ENCODE measurements at places on chromosomes 4 and X.
A peak's percentile ranks its signal among the peaks of the same experiment; 100 is the strongest.

GRCh38 chr4:110492522-110492921, 16.6 kb downstream of the ENPEP start:
- no peak for DNase-seq

DNA sequence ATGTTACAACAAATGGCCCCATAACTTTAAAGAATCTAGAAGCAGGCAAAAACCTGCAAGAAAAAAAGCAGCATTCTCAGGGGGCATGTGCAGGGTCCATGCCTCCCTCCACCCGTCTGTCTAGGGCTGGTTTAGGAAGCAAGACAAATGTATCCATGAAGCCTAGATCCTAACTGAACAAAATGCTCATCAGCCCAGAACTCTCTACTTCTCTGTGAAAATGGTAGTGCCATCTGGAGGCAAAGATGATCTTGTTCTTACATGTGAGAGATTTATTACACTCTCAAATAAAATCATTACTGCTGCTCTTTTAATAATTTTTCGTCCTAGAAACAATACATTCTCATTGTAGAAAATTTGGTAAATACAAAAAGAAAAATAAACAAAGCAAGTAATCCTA, 26.7 kb downstream of the NR3C2 start:
- DNase-seq: no peak

DNA sequence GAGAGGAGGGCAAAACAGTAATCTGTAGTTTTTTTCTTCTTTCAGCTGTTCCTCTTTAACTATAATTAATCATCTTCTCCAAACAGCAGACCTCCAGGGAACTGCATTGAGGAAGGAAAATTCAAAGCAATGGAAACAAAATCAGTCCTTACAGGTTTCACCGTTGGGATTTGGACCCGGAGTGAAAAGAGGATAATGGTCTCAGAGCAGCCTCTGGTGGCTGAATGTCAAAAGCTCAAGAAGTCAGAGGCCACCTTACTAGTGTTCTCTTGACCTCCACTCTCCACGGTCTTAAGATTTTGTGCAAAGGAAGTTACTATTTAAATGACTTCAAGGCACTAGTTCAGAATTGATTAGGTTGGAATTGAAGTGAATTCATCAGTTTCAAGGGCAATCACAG, 16.0 kb upstream of the MID1 start:
- no peak for DNase-seq

GRCh38 chr4:115090483-115091075, 22.8 kb downstream of the NDST4 start:
- DNase-seq: peak; percentile 72

- no peak for DNase-seq
Measured at GRCh38 chrX:46620505-46620904, 46.9 kb downstream of the CHST7 start.

- no peak for DNase-seq
Measured at GRCh38 chr4:52001616-52002015, 18.5 kb downstream of the LRRC66 start.

- no peak for DNase-seq
Measured at GRCh38 chr4:152360045-152360410, 175.9 kb downstream of the FBXW7 start.

DNA sequence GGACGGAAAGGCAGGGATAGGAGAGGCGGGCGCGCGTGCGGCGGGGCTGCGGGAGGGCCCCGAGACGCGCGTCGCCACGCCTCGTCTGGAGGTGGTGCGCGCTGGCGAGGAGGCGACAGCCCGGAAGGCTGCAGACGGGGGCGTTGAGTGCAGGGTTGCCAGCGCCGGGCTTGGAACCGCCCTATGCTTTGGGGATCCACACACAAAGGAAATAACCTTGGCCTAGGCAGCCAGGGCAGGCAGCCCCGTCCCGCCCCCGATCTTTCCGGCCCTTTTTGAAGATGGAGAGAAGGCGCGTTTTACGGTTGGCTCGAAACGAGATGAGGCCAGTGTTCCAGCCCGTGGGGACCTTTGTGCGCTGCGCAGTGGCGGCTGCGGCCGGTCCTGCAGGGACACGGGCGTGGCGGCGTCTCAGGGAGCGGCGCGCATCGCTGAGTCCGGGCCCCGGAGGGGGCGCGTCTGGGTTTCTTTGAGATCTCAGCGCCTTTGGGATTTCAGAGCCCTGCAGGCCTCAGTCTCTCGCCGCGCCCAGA, 50.8 kb upstream of the TRIM2 start:
- peak; percentile 87 for DNase-seq

DNA sequence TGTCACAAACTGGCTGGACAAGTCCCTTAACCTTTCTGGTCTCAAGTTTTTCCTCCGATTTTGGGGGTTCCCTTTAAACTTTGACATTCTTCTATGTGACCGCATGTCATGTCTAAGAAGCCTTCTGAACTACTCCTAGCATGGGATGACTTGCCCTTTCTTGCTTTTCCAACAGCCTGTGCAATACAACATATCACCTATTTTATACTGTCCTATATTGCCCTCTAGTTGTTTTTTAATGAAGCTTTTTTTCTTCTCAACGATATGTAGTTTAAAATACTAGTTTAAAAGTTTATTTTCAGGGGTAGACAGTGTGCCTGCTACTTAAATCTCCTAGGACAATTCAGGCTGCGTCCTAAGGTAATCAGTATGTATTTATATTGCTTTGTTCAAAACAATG, 1.0 kb upstream of the IGBP1 start:
- DNase-seq: no peak

DNA sequence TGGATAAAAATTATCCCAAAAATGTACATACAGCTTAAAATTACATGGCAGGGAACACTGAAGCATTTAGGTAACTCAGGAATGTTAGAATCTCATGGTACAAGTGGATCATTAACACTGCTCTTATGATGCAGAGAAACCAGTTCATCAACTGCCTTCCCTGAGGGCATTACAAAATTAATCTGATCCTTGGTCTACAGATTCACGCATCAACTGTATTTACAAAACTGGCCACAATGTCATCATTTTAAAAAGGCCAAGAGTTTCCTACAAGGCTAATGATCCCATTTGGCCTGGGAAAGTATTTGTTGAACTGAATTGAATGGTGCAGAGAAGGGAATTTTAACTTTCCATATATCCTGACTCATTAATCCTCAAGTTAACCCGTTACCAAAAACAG, 84.6 kb downstream of the TSPAN5 start:
- DNase-seq: no peak

DNA sequence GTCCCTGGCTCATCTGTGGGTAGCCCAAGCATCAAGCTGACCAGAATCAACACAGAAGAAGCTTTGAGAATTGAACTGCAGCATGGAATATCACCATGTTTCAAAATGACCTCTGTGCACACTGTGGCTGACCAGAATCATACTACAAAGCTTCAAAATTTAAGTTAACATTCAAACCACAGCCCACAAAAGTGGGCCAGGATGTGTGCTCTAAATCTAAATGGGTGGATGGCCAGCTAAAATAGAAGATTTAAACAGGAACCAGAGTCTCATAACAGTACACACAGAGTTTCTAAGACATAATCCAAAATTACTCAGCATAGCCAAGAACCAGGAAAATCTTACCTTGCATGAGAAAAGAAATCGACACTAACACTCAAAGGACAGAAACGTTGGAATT, 46.1 kb downstream of the KLF3 start:
- no peak for DNase-seq

DNA sequence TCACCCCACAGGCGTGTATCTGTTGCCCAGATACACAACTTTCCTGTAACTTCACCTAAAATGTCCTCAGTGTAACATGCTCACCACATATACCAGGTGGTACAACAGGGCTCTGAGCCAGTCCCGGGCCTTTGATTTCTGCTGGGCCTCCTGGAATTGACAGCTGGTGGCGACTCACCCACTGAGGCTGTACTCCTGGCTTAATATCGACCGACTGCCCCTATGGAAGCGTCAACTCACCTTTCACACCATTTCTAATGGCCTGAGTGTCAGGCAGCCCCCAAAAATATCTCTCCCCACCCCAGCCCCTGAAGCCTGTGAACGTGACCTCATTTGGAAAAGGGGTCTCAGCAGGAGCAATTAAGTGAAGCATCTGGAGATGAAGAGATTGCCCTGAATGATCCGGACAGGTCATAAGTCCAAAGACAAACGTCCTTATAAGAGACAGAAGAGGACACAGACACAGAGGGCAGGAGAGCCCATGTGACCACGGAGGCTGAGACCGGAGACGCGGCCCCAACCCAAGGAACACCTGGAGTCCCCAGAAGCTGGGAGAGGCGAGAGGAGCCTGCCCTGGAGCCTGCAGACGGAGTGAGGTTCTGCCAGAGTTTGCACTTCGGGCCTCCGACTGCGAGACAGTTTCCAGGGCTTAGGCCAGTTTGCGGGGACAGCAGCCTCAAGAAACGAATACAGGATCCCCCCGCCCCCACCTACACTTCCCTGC, 12.6 kb upstream of the MXD4 start:
- DNase-seq: no peak

- DNase-seq: no peak
Measured at GRCh38 chrX:96978906-96979305, 95.2 kb downstream of the RPA4 start.

DNA sequence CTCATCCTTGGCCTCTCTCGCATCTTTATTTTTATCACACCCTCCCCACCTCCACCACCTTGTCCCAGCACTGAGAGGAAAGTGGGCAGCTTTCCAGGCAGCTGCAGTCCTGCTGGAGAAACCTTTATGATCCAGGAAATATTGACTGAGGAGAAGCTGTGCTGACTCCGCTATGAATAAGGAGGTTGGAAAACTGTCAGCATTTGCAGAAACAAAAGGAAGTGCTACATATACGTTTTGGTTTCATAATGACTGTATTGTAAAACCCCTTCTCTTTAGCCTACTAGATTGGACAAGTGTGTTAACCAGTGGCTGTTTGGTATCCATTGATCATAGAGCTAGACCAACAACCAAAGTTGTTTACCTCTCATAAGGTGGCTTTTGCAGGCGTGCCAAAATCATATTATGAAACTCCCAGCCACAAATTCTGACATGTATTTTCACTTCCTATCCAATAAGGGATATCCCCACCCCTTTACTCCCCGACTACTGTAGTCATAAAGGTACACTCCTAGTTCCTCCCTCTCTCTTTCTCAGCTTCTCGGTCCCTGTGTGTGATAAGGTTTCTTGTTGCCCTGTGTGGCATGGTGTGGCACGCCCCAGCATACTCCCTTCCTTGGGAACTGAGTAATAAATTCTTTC, 88.4 kb downstream of the GPR143 start:
- DNase-seq: no peak

DNA sequence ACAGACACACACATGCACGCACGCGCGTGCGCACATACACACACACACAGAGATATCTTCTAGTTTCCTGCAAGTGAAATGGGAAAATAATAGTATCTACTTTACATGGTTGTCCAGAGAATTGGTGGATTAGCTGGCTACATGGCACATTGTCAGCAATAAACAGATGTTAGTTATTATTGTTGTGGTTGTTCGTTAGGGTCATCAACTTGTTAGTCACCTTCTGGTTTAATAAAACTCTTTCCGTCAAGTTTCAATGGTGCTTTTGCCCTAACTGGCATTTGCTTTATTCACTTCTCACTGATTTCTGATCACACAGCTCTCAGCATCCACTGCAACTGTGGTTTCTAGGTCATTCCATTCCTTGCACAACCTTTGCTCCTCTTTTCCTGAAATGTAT, 25.4 kb upstream of the RASL11B start:
- DNase-seq: no peak

- DNase-seq: no peak
Measured at GRCh38 chr4:108916638-108917037, 153.8 kb upstream of the ETNPPL start.

DNA sequence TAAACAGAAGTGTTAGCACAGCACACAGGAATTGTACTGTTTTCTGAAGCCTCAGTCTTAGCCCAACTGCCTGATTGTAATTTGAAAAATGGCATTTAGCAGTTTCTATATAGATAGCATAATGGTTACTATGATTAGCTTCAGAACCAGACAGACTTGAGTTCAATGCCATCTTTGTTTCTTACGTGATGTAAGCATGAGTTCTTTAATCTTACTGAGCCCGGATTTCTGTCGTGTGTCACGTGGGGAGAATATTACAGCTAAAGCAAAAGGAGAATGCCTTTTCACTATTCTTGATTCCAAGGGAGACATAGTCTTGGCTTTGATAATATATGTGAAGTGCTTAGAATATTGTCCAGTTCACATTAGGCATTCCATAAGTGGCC, 407.3 kb downstream of the STIM2 start:
- no peak for DNase-seq

DNA sequence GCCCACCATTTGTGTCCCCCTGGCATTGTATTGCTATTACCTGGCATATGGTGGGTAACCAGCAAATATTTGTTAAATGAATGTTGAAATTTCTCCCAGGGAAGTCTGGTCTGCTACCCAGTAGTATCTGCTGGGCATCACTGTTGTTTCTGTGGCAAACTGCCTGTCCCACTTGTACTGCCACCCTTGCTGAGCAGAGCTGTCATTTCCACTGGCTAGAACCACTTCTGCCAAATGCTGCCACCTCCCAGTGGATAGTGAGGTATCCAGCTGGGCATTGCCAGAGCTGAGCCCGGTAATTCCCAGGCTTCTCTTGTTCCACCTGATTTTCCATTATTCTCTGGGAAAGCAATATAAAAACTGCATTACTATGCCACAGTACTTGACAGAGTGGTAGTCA, 186.7 kb upstream of the NOCT start:
- no peak for DNase-seq

DNA sequence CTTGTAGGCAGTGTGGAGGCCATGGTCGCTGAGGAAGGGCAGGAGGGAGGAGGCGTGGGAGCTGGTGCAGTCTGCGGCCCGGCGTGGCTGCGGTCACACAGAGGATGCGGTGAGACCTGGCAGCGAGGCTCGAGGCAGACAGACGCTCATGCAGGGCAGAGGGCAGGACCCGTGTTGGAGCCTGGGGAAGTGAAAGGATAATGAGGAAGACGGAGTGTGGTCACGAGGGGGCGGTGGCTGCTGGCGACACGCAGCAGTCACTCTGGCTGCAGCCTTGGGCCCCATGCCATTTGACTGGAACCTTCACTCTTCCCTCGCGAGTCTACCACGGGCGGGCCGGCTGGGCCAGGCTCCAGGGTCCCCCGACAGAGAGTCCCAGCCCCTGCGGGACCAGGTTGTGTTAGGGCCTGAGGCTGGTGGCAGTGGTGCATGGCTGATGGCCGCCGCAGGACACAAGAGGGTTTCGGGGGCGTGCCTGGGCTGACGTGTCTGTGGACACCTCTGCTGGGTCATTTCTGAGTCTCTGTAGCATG, 68.8 kb upstream of the HGFAC start:
- no peak for DNase-seq

GRCh38 chr4:67152976-67153375, 392.3 kb downstream of the CENPC start:
- DNase-seq: peak; percentile 25

- no peak for DNase-seq
Measured at GRCh38 chr4:39062094-39062769, at the start of gene KLHL5. TSS of gene KLHL5 (plus strand) at chr4:39062232. CDS start at chr4:39062653, 421 bp downstream.

- no peak for DNase-seq
Measured at GRCh38 chr4:87916626-87917025, 58.9 kb upstream of the SPP1 start.
